ENCODE measurements at places on chromosomes 2 and 18. TPM values are rescaled to one million over a fixed set of nuclear protein-coding genes. Genes with fewer than 3 reads are reported as not detected.
A peak's percentile ranks its signal among the peaks of the same experiment; 100 is the strongest.

GRCh38 chr2:15793078-15793913, 147.1 kb upstream of the MYCN start:
- no peak overlapping the region for H3K4me3 ChIP-seq
- H3K27me3 ChIP-seq = no peaks in the 10 kb centered on the region
- no peak overlapping the region for H3K27ac ChIP-seq

- no peak for DNase-seq
- H3K4me3 ChIP-seq = no peak overlapping the region
- no peaks in the 10 kb centered on the region for H3K36me3 ChIP-seq
- no peak overlapping the region for H3K27ac ChIP-seq
- H3K4me1 ChIP-seq = no peaks in the 10 kb centered on the region
Measured at GRCh38 chr2:20625491-20626391, 25.2 kb downstream of the HS1BP3 start.

DNA sequence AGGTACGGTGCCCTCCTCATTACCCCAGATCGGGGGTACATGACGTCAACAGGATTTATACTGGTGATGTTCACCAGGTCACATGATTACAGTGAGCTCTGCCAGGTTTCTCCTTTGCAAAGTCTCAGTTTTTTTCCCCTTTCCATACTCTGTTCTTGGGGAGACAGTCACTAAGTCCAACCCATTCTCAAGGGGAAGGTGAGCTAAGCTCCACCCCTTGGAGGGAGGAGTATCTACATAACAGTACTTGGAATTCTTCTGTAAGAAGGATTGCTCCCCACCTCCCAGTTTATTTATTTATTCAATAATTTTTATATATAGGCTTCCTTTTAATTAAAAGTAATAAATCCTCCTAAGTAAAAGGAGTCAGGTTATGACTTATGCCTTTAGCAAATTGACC, 34.1 kb upstream of the SOS1 start:
- H3K4me1 ChIP-seq = peaks cover 3% of the 10 kb centered on the region
- no peak overlapping the region for H3K27ac ChIP-seq
- H3K4me3 ChIP-seq = no peak overlapping the region
- H3K27me3 ChIP-seq = no peaks in the 10 kb centered on the region
- no peaks in the 10 kb centered on the region for H3K36me3 ChIP-seq

DNA sequence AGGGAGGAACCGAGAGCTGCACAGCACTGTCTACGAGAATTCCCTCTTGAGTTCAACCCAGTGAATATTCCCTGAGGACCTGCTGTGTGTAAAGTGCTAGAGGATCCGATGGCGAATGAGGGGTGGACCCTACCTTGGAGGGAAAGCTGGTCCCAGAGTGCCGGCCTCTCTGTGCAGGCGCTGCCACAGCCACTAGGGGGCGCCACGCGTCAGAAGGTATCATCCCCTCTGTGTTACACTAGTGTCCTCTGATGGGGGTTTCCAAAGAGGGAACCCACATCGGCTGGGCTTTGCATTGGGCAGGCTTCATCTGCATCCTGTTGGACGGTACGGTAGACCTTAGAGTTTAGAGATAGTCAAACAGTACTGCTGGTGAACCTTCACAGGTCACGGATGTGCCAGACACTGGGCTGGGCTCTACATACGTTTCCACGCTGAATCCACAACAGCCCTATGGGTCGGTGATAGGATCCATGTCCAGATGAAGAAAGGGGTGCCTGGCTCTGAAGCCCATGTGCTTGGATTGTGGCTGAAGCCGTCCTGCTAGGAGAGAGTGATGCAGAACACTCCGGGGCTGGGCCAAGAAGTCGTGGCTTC, 39.0 kb downstream of the COA5 start:
- H3K4me3 ChIP-seq = no peak overlapping the region
- H3K27me3 ChIP-seq = no peaks in the 10 kb centered on the region
- H3K27ac ChIP-seq = peak overlapping the region; percentile 84
- H3K36me3 ChIP-seq = peaks cover 10% of the 10 kb centered on the region
- DNase-seq = peak; percentile 72

- no peaks in the 10 kb centered on the region for H3K4me1 ChIP-seq
- DNase-seq = no peak
- peaks cover 3% of the 10 kb centered on the region for H3K27me3 ChIP-seq
- H3K4me3 ChIP-seq = no peak overlapping the region
- no peaks in the 10 kb centered on the region for H3K36me3 ChIP-seq
Measured at GRCh38 chr2:48768669-48769068, 13.1 kb upstream of the LHCGR start.

The ALPP gene
- total RNA-seq = not detected

Data from natural killer cell treated with Interleukin-12 subunit alpha and Interleukin-12 subunit beta and Interleukin-15 and Interleukin-18, amount 100 ng/mL, for 72 hours (primary cell).